ENCODE measurements at places on chromosomes 13 and 19.
A peak's percentile ranks its signal among the peaks of the same experiment; 100 is the strongest.

DNA sequence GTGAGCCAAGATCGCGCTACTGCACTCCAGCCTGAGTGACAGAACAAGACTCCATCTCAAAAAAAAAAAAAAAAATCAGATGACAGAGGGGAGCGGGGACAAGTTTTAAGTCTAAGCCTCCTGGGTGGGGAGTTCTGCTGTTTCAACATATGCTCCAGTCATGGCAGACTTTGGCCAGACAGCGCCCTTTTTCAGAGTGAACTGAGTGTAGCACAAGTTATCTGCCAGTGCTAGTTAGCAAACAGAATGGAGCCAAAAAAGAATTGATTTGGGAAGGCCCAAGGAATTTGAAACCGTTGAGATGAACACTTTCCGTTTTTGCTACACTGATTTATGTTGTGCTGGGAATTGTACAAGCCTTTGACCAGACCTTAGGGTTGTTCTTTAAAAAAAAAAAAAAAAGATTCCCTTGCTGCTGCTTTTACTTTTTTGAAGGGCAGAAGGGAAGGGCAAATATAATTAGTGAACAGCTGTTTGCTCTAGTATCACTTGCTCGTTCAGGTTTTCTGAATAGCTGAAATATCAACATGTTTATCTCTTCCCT lies 5.7 kb downstream of the ACTN4 start:
- no peak for DNase-seq

GRCh38 chr13:54004026-54004699 lies 975.5 kb downstream of the OLFM4 start:
- DNase-seq = no peak

GRCh38 chr13:45615501-45616101 lies at the start of gene ERICH6B:
ERICH6B (minus strand) TSS chr13:45615739; CDS start chr13:45597005, 18,734 bp downstream.
- peak; percentile 51 for DNase-seq

DNA sequence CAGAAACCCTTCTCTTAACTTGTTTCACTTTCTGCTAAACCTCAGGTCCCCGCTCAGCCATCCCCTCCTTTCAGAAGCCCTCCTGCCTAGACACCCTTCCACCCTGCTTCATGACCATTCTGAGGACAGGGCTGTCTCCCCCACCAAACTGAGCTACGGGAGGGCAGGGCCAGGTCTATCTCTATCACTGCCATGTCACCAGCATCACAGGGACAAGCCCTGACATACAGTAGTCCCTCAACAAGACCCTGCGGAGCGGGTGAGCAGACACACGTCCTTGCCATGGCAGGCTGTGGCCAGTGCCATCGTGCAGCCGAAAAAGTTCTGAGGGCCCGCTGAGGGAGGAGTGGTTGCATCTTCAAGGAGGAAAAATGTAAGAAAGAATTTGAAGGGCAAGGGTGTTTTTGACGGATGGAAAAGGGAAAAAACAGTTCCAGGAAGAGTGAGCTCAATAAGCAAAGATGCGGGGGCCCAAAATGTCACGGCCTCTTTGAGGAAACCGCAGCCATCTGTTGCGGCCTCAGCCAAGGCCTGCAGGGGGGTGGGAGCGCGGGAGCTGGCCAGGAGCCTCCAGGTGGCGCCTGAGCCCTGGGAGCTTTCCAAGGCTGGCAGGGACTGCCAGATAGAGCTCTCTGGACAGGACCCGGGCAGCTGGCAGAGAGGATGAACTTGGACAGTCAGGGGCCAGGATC lies 8.1 kb downstream of the PTGIR start:
- peak; percentile 80 for DNase-seq

DNA sequence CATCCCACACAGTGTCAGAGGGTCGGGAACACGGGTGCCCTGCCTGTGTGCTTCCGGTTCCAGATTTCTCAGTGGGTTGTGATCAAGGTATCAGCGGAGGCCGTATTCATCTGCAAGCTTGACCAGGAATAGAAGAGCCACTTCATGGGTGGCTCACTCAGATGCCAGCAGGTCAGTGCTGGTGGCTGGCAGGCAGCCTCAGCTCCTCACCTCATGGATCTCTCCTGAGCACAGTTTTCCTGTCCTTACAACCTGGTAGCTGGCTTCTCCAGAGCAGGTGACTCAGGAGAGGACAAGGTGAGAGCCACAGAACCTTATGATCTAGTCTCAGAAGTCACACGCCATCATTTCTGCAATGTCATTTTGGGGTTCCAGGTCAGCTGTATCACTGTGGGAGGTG lies 44.8 kb upstream of the SPATA13 start:
- DNase-seq = no peak

DNA sequence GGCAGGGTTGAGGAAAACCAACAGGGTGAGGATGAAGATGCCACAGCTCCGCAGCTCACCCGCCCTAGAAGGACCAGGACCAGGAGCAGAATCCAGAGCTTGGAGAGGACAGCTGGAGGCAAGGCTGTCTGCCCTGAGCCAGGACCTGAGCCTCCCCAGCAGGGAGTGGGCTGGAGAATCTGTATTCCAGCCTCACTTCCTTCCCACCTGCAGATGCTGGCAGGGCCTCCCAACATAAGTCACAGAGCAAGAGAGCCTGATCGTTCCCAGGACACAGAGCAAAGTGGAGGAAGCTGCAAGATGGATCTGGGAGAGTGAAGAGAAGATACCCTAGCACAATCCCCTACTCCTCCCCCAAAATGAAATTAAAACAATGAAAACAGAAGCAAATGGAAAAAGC lies 61.7 kb upstream of the WASF3 start:
- DNase-seq = no peak

DNA sequence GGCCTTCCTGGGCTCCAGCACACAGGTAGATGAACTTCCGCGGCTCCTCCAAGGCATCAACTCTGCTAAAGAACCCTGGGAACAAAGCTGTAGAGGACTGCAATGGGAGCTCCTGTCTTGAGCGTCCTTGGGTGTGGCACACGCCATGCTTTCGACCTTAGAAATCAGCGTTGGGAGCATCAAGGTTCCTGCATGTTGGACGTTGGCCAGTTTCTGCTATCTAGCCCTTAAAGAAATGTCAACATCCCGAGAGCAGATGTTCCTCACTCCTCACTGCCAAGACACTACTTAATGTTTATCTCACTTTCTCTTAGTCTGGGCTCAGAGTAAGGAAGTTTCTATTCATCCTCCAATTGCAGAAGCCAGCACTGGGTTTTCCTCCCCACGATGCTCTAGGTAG lies 70.6 kb upstream of the MEDAG start:
- DNase-seq = no peak

DNA sequence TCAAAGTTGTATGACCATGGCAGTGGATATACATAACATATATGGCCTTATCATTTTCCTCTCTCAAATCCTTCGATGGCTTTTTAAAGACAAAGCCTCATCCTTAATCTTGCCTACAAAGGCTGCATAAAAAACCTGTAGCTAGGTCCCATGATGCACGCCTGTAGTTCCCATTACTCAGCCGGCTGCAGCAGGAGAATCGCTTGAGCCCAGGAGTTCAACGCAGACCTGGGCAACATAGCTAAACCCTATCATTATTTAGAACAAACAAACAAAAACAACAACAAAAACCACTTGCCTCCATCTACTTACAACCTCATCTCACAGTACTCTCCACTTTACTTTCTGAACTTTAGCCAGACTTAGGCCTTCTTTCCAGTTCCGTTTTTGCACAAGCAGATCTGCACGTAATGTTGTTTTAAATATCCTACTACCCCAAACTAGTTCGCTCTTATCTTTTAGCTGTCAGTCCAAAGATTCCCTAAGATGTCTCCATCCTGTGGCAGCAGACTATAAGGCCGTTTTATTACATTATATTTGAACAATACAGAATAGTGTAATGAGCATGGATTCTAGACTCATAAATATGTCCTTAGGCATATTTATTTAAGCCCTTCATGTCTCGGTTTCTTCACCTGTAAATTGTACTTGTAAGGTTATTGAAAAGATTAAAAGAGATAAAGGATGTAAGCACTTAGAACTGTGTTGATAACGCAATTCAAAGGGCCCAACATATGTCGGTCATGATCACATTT lies 969 bp upstream of the POMP start:
- DNase-seq = peak; percentile 28

DNA sequence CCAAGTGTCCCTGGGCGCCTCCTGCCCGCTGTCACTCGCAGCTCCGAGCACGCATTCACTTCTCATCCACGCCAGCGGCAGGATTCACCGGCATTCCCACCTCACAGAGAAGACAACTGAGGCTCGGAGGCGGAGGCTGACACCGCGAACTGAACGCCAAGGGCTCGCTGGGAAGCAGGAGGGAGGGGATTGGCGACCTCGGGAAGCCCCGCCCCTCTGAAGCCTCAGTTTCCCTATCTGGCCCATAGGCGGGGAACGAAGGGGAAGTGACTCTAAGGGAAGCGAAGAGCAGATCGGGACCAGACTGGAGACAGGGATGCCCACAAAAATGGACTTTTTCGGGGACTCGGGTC lies 256 bp downstream of the MICOS13 start:
- peak; percentile 42 for DNase-seq

All from EL (cell line).